ENCODE measurements at places on chromosomes 3 and 15.

- no peak for DNase-seq
Observed at GRCh38 chr15:56028430-56028829, 35.0 kb upstream of the NEDD4 start.

- no peak for DNase-seq
Observed at GRCh38 chr15:63200464-63201249, 11.3 kb downstream of the RAB8B start.

DNA sequence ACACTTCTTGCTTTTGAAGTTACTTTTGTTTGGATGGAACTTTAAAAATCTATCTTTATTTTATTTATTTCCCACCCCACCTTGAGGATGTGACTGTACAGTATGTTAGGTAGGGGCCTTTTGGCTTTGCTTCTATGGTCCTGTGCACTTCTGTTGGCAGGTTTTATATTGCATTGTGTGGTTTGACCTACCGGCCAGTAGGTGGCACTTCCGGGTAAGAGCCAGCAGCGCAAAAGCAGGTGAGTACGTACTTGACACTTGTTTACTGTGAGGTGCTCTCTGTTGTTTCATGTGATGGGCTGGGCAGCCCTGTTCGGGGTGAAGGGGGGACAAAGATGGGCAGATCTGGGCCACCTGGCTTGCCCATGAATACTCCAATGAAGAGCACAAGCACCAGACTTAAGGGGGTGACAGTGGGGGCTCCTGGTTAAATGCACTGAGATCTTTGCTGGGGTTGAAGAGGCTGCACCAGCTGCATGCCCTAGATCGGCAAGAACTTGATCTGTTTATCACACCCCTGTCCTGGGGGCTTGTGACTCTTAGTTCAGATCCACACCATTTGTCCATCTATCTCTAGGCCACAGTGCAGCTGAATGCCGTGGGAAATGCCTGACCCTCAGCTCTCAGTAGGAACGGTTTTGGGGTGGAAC is 131.6 kb downstream of the NLGN1 start:
- DNase-seq: no peak

- DNase-seq: no peak
Observed at GRCh38 chr3:14377838-14378169, 24.6 kb upstream of the SLC6A6 start.

DNA sequence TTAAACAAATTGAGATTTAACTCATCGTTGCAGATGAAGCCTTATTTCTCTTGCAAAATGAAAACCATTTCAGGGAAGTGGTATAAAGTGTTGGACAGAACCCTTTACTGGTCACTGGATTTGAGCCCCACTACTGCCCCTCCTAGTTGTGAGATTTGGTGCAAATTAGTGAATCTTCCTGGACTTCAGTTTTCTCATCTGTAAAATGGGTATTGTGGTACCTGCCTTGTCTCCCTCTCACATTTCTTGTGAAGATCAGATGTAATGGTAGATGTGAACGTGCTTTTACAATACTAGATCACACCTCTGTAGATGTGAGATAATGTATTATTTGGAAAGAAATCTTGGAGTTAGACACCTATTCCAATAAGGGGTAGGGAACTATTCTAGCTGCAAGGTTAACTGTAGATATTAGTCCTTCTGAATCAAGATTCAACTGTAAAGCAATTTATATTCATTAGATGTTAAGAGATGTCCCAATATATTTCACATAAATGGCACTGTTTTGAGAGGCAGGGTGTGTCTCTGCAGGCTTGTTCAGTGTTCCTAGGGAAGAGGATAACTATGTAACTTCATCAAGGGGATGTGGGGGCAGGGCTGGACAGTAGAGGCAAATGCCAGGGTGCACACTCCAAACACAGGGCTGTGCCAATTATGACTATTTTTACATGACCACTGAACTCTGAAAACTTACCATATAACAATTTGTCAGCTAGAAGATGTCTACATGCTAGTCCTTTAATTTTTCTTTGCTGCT is 112.4 kb upstream of the PFN2 start:
- DNase-seq: no peak

DNA sequence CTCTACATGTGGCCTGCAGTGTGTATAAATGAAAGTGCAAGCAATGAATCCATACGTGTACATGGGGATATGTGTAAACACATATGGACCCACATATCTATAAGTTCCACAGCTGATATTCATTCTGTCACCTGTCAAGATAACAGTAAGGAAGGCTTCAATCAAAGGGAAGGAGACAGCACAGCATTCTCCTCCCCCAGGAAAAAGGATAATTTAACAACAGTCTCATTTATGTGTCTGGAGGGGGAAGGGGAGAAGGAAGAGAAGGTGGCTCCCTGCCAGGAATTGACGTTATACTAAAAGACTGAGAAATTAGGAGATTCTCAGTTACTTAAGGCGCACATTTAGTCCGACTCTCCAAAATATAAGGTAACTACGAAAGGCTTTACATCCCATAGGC is 345.9 kb downstream of the FOXP1 start:
- DNase-seq: no peak

GRCh38 chr3:124741027-124741426 is 10.8 kb downstream of the UMPS start:
- DNase-seq: no peak

DNA sequence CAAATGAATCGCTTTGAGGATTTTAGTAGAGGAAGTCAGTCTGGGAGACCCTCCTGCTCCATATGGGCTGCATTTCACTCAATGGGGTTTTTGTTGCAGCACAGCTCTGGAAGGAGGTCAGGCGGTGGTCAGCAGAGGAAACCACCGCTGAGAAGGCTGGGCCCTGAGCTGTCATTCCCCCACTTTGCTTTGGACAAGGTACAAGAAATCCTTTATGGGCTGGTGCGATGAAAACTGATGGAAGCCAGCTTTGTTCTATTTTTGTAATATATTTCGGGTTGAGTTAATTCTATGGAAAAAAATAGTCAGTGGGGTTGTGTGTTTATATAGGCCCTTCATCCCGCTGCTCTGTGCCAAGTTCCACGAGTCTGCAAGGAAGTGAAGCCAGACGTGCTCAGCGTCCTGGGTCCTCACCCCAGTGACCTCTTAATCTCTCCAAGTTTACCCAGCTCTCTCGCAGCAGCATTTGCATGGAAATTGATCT is 157.1 kb upstream of the TMC3 start:
- no peak for DNase-seq

DNA sequence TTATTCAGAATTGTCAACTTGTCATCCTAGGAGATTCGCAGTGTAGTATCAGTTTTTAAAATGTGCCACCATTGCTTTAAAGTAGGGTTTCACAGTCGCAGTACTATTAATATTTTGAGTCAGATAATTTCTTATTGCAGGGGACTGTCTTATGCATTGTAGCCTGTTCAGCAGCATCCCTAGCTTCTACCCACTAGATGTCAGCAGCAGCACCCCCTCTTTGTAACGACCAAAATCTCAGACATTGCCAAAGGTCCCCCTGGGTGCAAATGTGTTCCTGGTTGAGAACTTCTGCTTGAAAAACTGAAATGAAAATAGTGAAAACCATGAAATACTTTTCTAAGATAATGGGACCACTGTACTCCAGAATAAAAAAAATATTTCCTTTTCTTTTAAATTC is 474.8 kb downstream of the CNTN3 start:
- no peak for DNase-seq

- DNase-seq: no peak
Observed at GRCh38 chr15:42448281-42448680, 42.7 kb downstream of the ZNF106 start.

DNA sequence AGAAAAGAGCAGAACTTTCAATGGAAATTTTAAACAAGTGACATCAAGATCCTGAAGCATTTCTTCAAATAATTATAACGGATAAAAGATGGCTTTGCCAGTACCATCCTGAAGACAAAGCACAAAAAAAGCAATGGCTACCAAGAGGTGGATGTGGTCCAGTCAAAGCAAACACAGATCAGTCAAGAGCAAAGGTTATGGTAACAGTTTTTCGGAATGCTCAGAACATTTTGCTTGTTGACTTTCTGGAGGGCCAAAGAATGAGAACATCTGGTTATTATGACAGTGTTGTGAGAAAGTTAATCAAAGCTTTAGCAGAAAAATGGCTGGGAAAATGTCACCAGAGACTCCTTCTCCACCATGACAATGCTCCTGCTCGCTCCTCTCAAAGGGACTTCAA is 31.5 kb downstream of the FEM1B start:
- no peak for DNase-seq

- no peak for DNase-seq
Observed at GRCh38 chr3:21691036-21691435, 60.0 kb downstream of the ZNF385D start.

DNA sequence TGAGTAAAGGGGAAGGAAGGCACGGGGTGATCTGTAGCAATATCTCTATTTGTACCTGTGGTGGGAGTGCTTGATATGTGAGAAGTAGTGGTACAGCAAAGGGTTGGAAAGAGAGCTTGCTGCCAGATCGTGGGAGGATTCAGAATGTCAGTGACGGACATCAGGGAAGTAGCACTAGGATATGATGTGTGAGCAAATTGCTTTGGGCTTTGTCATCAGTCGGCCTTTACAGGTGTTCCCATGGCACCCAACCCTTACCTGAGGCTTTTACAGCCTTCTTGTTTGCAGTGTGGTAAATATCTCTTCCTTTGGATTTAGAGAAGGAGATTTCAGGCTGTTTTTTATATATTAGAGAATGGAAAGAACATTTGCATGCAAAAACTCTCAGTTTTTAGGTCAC is 29.8 kb downstream of the IL1RAP start:
- no peak for DNase-seq

DNA sequence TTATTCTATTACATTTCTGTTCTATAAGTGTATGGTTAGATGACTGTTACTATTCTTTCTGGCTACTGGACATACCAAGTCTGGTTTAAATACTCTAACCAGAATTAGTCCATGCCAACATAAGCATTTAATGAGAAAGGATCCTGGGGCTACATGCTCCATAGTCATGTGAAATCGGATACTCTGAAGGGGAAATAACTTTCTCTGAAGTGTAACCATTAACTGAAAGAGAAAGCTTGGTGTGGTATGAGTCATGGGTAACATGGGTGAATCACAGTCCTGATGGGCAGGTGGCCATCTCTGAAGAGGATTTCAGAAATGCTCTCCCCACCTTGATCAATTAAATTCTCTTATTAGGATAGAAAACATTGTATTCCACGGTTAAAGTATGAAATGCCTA is 69.4 kb downstream of the FHIT start:
- DNase-seq: no peak

- no peak for DNase-seq
Observed at GRCh38 chr3:9696480-9697220, 7.0 kb upstream of the CPNE9 start.

GRCh38 chr3:119835556-119835955 is 53.7 kb downstream of the NR1I2 start:
- no peak for DNase-seq

DNA sequence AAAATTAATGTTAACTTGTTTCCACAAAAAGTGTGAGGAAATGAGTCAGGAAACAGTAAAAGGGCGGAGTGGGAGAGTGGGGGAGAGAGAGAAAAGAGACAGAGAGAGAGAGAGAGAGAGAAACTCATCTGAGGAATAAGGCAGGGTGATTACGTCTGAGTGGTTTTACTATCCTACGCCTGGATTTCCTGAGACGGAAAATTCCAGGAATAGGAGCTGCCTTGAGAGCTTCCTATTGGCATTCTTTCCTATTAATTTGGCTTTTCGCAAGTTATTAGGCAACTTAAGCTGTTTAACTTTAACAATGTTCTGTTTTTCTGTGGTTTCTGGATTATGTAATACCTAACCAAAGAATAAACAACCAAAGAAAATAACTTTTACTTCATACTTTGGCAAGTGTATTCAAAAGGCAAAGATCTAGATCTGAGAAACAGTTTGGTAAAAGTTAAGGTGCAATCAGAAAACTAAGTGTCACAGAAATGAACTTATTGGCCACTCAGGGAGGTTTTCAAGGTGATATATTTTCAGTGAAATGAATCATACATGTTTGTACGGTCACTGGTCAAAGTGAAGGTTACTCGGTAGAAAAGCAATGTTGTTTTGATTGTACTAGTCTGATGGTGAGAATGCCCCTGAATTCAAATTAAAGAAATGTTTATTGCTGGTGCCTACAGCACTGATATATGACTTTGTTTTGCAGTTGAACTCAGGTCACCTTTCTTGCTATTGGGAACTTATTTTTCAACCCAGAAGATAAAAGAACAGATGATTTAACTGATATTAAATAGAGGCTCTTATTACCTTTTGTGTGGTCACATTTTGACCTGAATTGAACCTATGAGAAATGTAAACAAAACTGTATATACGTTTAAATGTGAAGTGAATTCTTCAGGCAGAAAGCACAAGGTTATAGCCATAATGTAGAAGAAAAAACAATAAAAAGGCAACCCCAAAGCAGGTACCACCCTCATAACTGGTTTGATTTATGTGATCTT is 39.9 kb upstream of the TNFSF10 start:
- no peak for DNase-seq

DNA sequence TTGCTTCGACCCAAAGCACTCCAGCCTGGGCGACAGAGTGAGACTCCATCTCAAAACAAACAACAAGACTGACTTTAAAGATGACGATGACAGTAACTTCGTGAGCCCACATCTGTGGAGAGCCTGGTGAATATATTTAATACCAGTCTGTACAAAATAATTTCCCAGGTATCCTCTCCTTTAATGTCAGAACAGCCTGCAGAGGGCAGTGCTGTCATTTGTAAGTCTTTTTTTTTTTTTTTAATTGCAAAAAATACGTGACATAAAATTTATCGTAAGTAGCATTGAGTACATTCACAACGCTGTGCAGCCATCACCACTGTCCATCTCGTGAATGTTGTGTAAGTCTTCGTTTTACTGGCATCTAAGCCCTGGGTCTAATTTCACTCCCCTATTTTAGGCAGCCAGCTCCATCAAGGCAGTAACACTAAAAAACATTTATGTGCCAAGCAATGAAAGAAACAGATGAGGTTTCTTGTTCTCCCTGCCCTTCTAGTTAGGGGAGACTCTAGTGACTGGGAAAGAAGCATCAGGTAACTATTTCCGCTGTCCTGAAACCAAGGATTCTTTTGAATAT is 1.4 kb downstream of the HTD2 start:
- no peak for DNase-seq

GRCh38 chr3:163196245-163196644 is 1699.6 kb downstream of the OTOL1 start:
- DNase-seq: no peak

DNA sequence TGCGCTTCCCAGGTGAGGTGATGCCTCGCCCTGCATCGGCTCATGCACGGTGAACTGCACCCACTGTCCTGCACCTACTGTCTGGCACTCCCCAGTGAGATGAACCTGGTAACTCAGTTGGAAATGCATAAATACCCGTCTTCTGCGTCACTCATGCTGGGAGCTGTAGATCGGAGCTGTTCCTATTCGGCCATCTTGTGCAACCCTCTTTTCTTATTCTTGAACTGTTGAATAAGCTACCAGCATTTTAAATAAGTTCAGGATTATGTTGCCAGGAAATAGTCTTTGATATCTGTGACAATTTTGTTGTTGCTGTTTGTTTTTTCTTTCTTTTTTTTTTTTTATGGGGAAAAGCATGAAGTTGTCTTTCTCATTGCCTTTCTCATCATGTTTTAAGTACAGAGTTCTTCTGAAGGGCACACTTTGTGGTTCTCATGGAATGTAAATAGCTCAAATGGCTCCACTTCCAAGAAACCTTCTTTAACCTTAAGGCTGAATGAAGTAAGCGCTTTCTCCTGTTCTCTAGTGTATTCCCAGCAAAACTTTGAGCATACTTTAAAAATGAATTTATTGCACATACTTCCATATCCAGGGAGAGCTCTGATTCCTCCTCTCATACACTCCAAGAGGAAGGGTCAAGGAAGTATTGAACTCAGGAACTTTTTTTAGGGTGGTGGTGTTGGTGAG is 468.0 kb upstream of the TBL1XR1 start:
- DNase-seq: no peak

GRCh38 chr15:74791667-74792066 is 9.8 kb downstream of the CSK start:
- no peak for DNase-seq

GRCh38 chr15:66638377-66638776 is 63.7 kb upstream of the SMAD6 start:
- DNase-seq: no peak
